CD4-positive, alpha-beta memory T cell (primary cell): ENCODE measurements at places on chromosomes 3 and 15. TPM values are rescaled to one million over a fixed set of nuclear protein-coding genes. Genes with fewer than 3 reads are reported as not detected.

EPHB1 gene
- 0.43 TPM for polyA plus RNA-seq

RAB43 gene
- polyA plus RNA-seq = 11.3 TPM

TNFAIP8L3 gene
- polyA plus RNA-seq = not detected

ACAN gene
- polyA plus RNA-seq = 0.02 TPM

SKOR1 gene
- not detected for polyA plus RNA-seq

LIPH gene
- not detected for polyA plus RNA-seq

P2RY14 gene
- 0.36 TPM for polyA plus RNA-seq

RTP1 gene
- not detected for polyA plus RNA-seq

IQCF6 gene
- polyA plus RNA-seq = not detected

AHSG gene
- polyA plus RNA-seq = not detected

U2SURP gene
- polyA plus RNA-seq = 97.6 TPM

ACKR2 gene
- not detected for polyA plus RNA-seq

MINDY4B gene
- not detected for polyA plus RNA-seq

ANKRD63 gene
- polyA plus RNA-seq = not detected

TRH gene
- not detected for polyA plus RNA-seq

SCAANT1 gene
- not detected for polyA plus RNA-seq

CCDC13 gene
- 0.15 TPM for polyA plus RNA-seq

MUC13 gene
- polyA plus RNA-seq = not detected

EFHB gene
- polyA plus RNA-seq = not detected

RTP3 gene
- polyA plus RNA-seq = not detected

AP3B2 gene
- polyA plus RNA-seq = not detected

IL1RAP gene
- 5.4 TPM for polyA plus RNA-seq

KCNAB1 gene
- 0.58 TPM for polyA plus RNA-seq

CFAP100 gene
- polyA plus RNA-seq = not detected

DUSP7 gene
- 10.2 TPM for polyA plus RNA-seq

FBXL22 gene
- polyA plus RNA-seq = 0.50 TPM

SCN10A gene
- polyA plus RNA-seq = not detected

SCN11A gene
- not detected for polyA plus RNA-seq

C3orf38 gene
- polyA plus RNA-seq = 19.0 TPM

ANKUB1 gene
- polyA plus RNA-seq = not detected

CACNA2D2 gene
- 0.24 TPM for polyA plus RNA-seq

XYLB gene
- polyA plus RNA-seq = 0.22 TPM

CALML4 gene
- polyA plus RNA-seq = 0.84 TPM

LHFPL4 gene
- 0.33 TPM for polyA plus RNA-seq

AGTR1 gene
- not detected for polyA plus RNA-seq

PKM gene
- polyA plus RNA-seq = 658 TPM

PLAAT1 gene
- polyA plus RNA-seq = not detected

SLC9C1 gene
- not detected for polyA plus RNA-seq

CCR2 gene
- 39.7 TPM for polyA plus RNA-seq
